Epithelial cell of alveolus of lung (primary cell): ENCODE measurements at places on chromosomes 2 and 18. TPM values are rescaled to one million over a fixed set of nuclear protein-coding genes. Genes with fewer than 3 reads are reported as not detected.

The TUBA3E gene
- total RNA-seq: not detected in 2 replicates

The KATNAL2 gene
- total RNA-seq: 0.65 and 1.1 TPM in 2 replicates

The AQP12B gene
- not detected in 2 replicates for total RNA-seq

The ANKRD29 gene
- total RNA-seq: 0.16 and 2.3 TPM in 2 replicates

The BMP10 gene
- total RNA-seq: not detected in 2 replicates

The IL18R1 gene
- total RNA-seq: 3.1 and 57.0 TPM in 2 replicates

The TOGARAM2 gene
- 0.13 TPM in 1 of 2 replicates, not detected in the other for total RNA-seq

The PTPRM gene
- total RNA-seq: 22.2 and 28.8 TPM in 2 replicates

The FEZ2 gene
- total RNA-seq: 37.4 and 44.5 TPM in 2 replicates

The CD302 gene
- 11.5 and 43.2 TPM in 2 replicates for total RNA-seq

The CYP26B1 gene
- total RNA-seq: 0.08 and 2.2 TPM in 2 replicates
